NCI-H2029 (cell line): ENCODE measurements at places on chromosomes 5 and 9.

DNA sequence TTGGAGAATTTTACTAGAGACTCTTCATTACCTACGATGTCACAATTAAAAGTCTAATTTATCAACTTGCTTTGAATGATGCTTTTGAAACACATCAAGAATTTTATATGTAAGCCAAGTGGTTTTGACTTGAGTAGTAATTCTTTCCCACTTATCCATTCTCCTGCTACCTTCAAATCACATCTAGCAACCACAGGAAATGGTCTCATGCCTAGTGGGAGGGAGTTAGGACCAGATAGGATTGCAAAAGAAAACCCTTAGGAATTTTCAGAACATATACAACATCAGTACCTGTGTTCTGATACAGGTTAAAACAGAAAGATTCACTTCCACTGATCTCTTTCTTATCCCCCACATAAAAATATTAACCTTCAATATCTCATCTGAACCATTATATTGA lies 260.4 kb downstream of the CWC27 start:
- DNase-seq, result no peak

- DNase-seq, result no peak
Observed at GRCh38 chr9:94150279-94150828, 66.1 kb downstream of the PTPDC1 start.

DNA sequence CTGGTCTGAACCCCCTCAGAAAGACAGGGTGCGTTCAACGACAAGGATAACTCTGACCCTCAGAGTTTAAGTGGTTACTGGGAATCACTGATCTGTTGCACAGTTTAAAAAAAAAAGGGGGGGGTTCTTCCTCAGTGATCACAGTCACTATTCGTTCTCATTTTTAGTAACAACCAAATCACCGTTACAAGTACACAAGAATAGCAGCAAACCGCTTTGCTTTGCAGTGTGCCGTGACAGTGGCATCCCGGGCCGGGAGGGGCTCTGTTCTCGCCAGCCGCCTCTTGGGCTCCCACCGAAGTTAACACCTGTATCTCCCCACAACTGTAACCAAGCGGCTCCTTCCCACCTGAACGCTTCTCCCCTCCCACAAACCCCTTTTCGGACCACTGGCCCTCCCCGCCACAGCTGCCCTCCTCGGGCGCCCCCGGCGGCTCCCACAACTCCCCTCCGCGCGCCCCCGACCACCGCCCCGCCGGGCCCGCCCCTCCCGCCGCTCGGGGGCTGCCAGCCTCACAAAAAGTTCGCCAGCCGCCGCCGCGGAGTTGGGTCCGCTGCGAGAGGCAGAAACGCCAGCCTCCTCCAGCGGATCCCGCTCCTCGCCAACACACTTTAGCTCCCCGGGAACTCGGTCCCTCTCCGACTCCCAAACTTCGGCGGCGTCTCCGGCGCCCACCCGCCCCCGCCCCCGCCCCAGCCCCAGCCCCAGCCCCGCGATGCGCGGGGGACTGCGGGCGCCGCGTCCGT lies 1.2 kb downstream of the SSBP2 start:
- DNase-seq, result no peak

DNA sequence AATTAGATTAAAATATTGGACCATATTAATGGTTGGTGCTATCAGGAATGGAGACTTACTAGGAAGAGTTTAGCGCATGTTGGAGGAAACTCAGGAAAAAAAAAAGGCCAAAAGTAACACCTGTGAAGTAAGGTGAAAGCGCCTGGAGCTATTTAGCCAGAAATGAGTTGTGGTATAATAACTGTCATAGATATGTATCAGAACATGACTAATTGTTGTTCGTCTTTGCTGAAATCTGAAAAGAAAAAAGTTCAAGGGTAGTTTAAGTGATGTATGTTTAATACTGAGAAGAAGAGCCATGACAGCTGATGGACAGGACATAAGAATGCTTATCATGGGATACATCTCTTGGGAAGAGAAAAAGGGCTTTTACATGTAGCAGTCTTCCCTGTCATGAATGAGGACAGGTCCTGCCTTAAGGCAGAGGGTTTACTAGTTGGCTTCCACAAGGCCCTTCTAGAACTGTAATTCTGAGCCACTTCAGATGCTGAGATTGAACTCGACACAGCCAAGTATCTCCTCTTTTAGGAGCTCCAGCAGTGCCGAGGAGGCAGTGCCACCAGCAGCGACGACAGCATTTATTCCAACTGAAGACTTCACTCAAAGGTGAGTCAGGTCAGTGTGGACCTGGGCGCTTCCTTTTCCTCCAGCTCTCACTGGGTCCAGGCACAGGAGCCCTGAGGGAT lies 940 bp upstream of the CAMK4 start:
- DNase-seq, result no peak

- no peak for DNase-seq
Observed at GRCh38 chr9:93065135-93065720, 6.7 kb downstream of the SUSD3 start.

DNA sequence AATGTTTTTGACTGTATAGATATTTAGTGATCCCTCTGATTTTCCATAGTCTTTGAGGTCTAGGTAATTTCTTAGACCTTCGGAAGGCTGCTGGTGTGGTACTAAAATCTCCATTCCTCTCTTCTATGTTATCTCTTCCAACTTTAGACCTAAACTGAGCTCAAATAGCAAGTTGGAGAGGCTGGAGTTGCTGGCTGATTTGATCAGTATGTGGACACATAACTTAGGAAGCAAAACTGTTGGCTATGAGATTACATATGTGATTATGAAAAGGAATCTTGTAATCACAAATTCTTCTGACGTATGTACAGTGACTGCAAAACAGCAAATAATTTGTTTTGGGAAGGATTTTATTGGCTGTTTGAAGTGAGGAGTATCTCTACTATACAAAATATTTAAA lies 2.1 kb upstream of the SMAD5 start:
- no peak for DNase-seq
